NCI-H2081 treated with DMSO at 0.1 percent for 48 hours (cell line): ENCODE measurements at places on chromosomes 12 and 14.

- DNase-seq = no peak
Observed at GRCh38 chr14:55781046-55781445, 201.0 kb downstream of the KTN1 start.

- no peak for DNase-seq
Observed at GRCh38 chr12:110739894-110740293, 2.8 kb downstream of the PPP1CC start.

- no peak for DNase-seq
Observed at GRCh38 chr14:93262446-93262845, 55.4 kb downstream of the UBR7 start.

GRCh38 chr12:124519746-124520145 is 47.7 kb downstream of the NCOR2 start:
- no peak for DNase-seq

- no peak for DNase-seq
Observed at GRCh38 chr12:75944097-75944904, 87.3 kb downstream of the PHLDA1 start.

DNA sequence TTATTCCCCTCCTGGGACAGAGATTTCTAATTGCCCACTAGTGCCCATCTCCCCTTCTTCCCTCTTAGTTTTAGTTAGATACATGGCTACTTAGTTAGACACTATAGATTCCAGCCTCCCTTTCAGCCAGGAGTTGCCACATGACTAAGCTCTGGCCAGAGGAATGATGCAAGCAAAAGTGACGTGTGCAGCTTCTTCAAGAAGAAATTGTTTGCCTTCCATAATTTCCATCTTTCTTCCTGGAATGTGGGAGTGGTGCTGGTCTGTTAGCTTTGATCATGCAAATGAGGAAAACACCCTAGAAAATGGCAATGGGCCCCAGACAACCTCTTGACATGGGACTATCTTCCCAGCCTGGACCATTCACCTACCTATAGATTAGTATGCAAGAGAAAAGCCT is 21.4 kb downstream of the CCDC177 start:
- no peak for DNase-seq

- DNase-seq = no peak
Observed at GRCh38 chr12:21292111-21292510, 42.6 kb downstream of the SLCO1A2 start.

DNA sequence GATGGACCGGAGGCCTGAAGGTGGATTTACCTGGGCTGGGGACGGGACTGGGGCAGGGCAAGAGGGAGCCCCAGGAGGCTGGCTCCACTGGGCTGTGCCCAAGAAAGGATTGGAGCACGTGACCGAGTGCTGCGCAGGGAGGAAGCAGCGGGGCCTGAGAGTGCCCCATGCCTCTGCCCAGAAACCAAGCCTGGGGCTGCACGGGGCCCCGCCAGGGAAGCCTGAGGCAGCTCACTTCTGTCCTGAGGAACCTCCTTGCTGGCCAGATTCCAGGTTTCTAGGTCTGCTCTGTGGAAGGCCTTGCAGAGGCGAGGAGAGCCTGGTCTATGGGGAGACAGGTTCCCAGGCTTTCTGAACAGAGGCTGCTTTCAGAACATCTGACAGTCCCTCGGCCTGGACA is 10.4 kb downstream of the NGB start:
- DNase-seq = no peak

DNA sequence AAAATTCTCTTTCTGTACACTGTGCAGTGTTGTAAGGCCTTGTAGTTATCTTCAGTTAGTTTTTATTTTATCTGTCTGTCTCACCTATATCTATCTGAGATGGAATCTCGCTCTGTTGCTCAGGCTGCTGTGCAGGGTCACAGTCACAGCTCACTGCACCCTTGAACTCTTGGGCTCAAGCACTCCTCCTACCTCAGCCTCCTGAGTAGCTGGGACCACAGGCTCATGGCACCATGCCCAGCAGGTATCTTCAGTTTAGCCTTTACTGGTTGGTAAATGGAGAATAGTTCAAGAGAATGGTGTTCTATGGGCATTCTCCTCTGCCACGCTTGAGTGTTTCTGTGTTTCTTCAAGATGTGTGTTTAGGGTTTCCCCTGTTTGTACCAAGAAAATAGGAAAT is 13.6 kb downstream of the TULP3 start:
- no peak for DNase-seq

DNA sequence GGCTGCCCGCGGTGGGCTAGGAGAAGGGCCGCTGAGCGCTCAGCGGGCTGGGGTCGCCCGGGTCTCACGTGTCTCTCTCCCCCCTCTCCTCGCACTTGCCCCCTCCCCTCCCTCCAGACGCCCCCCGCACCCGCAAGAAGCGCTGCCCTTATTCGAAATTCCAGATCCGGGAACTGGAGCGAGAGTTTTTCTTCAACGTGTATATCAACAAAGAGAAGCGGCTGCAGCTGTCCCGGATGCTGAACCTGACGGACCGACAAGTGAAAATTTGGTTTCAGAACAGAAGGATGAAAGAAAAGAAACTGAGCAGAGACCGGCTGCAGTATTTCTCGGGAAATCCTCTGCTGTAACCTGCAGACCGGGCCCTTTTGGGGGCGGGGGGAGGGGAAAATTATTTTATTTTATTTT is 314 bp upstream of the HOTAIR start:
- DNase-seq = no peak

- no peak for DNase-seq
Observed at GRCh38 chr12:125198652-125199051, 133.4 kb downstream of the AACS start.
